ENCODE measurements at places on chromosomes 1 and 21. TPM values are rescaled to one million over a fixed set of nuclear protein-coding genes. Genes with fewer than 3 reads are reported as not detected.

DNA sequence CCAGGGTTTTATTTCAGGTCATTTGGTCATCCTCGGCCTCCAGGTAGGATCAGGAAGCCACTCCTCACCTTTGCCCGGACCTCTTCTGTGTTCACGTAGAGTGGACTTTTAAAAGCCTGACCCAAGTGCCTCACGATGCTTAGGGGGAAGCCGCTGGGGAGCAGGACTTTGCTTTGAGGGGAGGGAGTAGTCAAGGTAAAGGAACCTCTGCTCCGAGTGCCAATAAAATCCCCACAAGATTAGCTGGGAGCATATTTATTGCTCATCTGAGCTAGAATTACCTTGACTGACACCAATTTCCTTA is 603 bp upstream of the DHRS3 start:
- no peak for DNase-seq

The RASAL2 gene
- not detected for total RNA-seq

The CYP4A11 gene
- not detected for total RNA-seq

DNA sequence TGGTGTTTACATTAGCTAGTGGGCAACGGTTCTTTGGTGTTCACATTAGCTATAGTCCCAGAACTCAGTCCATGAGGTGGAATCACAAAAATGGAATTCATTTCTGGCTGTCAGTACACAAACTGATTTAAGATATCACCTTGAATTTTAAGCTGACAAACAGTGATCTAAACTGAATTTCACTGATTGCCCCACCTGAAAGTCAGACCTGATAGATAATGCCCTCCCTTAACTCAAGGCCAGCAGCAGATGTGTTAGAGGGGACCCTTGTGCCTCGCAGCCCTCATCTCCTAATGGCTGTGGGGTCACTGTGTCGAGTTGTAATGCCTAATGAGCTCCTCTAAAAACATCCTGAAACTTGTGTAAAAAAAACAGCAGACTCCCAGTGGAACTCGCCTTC is 8.6 kb downstream of the ARF1 start:
- no peak for DNase-seq

Measured in activated CD4-positive, alpha-beta T cell treated with anti-CD3 and anti-CD28 coated beads for 36 hours (primary cell).